ENCODE measurements at places on chromosomes 1 and 21.

DNA sequence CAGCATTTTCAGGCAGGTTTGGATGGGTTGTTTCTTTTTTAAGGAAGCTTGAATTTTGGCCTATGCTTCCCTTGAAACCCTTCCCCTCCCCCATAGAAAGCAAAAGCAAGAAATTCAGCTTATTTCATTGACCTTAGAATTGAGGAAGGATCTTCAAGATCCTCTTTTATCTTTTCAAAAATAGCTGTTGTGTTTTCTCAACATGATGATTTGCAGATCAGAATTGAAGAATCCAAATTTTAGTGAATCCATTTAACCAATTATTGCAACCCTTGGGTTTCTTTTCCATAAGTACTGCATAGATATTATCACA lies 73.7 kb downstream of the LRRC8C start:
- no peak for DNase-seq

- no peak for DNase-seq
Observed at GRCh38 chr21:16912075-16912474, 600.8 kb upstream of the CXADR start.

DNA sequence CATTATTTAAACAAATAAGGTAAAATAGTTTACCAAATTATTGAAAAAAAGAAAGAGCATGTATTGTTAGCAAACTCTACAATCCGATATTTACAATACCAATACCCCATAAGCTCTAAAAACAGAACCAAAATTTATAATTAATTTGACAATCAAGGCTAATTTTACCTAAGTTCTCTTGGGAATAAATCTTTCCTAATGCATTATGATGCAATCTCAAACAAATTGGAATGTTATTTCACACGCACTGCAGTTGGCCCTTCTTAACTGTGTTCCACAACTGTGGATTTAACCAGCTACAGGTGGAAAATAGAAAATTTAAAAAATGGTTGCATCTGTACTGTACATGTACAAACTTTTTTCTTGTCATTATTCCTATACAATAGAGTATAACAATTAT lies 300.1 kb downstream of the BRINP3 start:
- DNase-seq: no peak

- DNase-seq: no peak
Observed at GRCh38 chr1:244758708-244759107, 76.8 kb upstream of the COX20 start.

- no peak for DNase-seq
Observed at GRCh38 chr1:206814716-206815341, 42.5 kb upstream of the IL10 start.

- no peak for DNase-seq
Observed at GRCh38 chr21:43740497-43741156, 21.7 kb downstream of the PDXK start.

GRCh38 chr1:55623311-55623710 lies 408.1 kb upstream of the USP24 start:
- DNase-seq: no peak

DNA sequence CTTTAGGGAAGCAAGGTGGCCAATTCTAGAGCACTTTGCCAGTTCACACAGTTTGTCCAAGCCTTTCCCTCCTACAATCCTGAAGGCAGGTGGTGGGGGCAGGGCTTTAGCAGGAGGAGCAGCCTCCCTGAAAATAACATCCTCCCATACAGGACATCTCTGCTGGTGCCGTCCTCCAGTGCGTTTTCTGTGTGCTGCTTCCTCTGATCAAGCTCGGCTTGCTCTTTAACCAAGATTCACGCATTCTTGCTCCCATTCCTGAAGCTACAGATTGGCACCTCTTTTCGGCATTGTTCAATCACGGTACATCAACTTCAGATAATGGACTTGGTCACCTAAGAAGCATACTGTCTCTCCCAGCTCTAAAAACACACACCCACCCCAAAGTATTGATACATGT lies 7.5 kb upstream of the DPT start:
- DNase-seq: no peak

GRCh38 chr1:245683676-245684075 lies 528.9 kb downstream of the KIF26B start:
- DNase-seq: no peak

DNA sequence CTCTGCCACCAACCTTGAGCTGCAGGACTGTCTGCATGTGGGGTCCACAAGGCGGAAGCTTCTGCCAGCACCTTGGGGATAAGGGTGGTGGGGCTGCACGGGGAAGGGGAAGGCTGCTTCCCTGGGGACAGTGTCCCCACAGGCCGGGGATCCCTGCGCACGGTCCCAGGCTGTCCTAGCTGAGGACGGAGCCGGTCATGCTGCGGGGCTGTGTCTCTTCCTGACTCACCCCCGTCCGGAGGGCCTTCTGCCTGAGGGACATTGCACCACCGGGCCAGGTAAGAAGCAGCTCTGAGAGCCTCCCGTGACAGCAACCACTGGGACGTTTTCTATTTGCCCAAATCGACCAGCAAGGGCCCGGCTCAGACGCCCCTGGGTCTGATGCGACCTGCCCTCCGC lies 29.9 kb downstream of the KRTAP10-1 start:
- DNase-seq: no peak

GRCh38 chr1:16158025-16158424 lies 2.2 kb upstream of the EPHA2 start:
- no peak for DNase-seq

- DNase-seq: no peak
Observed at GRCh38 chr1:109134423-109134822, 20.5 kb downstream of the ELAPOR1 start.

- DNase-seq: no peak
Observed at GRCh38 chr1:226943927-226944326, 3.8 kb downstream of the COQ8A start.

DNA sequence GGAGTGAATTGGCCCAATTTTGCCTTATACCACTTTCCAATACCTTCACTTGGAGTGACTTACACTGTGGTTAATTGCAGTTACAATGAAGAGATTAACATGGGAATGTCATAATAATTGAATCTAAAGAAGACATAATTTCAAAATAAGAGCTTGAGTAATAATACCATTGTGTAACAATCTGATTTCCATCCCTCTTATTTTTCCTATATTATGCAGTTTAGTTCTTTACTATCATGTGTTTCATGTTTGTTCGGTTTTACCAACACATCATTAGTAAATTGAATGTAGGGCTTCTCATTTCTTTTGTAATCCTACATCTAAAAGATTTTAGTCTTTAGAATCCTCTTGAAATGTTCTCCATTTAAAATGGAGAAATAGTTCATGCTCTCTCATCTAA lies 19.2 kb upstream of the XPR1 start:
- no peak for DNase-seq

DNA sequence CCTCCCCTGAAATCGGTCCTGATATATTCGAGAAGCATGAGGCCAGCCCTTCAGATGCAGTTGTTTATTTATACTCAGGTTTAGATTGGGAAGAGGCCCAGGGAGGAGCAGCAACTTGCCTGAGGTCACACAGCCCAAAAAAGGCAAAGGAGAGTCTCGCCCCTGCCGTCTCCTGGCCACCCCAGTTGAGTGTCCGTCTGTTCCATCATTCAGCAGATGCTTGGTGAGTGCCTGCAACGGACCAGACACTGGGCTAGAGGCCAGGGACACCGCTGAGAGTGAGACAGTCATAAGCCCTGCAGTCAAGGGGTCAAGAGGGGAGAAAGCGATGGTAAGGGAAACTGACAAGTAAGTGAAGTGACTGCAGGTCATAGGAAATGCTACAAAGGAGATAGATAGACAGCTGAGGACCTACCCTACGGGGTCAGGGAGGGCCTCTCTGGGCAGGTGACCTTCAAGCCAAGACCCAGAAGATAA lies 15.4 kb upstream of the SELENON start:
- no peak for DNase-seq

DNA sequence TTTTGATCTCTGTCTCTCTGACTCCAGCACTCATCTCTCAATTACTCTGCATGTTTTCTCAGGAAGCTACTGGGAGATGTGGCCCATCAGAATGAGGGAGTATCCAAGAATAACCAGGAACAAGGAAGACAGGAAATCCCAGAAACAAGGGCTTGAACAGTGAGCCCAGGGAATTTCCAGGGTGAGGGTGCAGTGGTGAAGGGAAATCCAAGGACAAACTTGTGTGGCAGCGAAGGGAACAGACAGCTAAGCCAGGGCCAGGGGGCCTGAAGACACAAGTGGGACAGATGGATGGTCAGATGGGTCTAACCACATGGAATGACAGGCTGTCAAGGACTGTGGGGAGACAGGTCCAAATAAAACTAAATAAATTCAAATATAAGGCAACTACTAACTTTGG lies 121.8 kb upstream of the ERRFI1 start:
- DNase-seq: no peak

DNA sequence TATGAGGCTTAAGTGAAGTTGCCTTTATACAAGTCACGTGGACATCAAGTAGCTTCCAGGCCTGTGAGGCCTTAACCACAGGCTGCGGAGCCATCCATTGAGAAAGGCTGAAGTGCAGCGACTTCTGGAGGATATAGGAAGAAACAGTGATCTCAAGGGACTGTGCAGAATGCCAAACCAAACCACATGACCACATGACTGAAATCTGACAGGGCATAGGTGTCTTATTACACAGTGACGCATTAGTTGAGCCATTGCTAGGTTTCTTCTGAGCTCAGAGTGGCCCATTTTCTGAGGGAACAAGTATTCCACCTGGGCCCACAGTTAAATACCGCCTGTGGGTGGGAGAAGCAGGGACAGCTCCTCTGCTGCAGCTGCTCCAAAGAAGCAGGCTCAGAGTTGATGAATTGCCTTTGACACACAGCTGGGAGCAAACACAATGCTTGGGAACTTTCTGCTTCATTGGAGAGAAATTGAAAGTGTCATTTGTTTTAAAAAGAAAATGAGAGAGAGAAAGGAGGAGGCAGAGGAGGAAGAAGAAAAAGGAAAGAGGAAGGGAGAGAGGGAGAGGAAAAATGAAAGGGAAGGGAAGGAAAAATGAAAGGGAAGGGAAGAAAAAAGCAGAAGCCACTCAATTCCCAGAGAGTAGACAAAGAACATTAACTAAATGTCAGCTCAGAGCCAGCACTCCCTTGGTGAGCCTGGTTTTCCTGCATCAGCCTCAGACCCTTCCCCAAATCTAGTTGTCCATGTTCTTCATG lies 94.4 kb downstream of the COLGALT2 start:
- no peak for DNase-seq

- DNase-seq: no peak
Observed at GRCh38 chr1:15515022-15515663, 8.9 kb downstream of the CASP9 start.

DNA sequence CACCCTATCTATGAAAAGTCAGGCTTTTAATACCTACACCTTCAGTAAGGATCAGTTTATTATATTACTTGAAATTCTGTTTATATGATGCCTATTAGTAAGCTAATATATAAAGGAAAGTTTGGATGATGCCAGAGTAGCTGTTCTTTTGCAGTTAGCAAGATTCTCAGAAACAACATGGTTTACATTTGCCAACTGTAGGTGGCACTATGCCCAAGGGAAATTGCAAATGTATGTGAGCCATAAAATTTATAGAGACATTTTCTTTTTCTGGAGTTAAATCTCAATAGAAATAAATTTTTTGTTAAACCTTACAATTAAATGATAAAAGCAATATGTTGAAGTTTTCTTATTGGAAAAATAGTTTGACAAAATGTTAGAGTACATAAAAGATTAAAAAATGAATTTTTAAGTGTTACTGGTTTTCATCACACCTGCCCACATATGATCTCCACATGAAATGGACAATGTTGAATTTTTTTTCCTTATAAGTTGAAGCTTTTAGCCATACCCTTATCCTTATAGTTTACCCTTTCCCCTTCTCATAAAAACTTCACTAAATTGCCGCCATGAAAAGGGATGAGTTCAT lies 32.1 kb upstream of the EPHX4 start:
- peak; percentile 26 for DNase-seq

GRCh38 chr1:11175461-11175860 lies 13.7 kb upstream of the ANGPTL7 start:
- no peak for DNase-seq

GRCh38 chr1:32232558-32233304 lies 10.5 kb downstream of the EIF3I start:
- DNase-seq: no peak

DNA sequence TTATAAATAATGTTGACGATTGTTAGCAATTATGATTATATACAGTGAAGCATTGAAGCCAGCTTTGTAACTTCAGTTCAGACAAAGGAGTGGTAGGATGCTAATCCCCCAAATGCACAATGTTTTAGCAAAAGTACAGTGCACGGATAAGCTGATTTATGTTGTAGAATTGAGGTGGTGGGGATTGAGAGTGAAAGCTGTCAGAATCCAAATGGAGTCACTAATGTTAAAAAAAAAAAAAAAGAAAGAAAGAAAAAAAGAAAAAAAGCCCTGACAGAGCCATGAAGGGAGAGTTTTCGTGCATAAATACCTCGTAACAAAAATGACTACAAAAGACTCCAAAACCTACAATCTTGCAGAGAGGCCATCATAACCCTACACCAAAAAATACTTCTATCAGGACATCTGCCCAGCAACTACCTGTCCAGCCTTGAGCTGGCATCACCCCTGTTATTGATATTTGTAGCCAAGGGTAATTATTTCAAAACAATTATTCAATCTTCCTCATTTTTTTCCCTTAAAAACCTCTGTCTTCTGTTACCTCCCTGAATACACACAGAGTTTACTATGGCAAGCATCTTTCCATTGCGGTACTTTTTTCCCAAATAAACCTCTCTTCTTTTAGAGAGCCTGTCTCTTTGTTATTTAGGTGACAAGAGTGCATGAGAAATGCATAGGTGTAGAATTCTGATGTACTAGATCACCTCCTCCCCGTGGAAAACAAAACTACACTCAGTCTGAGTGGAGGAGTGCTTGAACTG lies 2.5 kb upstream of the TRIM67 start:
- DNase-seq: no peak

GRCh38 chr1:226466296-226466695 lies 58.4 kb upstream of the PARP1 start:
- no peak for DNase-seq

- DNase-seq: no peak
Observed at GRCh38 chr1:220149742-220150141, 55.8 kb downstream of the IARS2 start.

DNA sequence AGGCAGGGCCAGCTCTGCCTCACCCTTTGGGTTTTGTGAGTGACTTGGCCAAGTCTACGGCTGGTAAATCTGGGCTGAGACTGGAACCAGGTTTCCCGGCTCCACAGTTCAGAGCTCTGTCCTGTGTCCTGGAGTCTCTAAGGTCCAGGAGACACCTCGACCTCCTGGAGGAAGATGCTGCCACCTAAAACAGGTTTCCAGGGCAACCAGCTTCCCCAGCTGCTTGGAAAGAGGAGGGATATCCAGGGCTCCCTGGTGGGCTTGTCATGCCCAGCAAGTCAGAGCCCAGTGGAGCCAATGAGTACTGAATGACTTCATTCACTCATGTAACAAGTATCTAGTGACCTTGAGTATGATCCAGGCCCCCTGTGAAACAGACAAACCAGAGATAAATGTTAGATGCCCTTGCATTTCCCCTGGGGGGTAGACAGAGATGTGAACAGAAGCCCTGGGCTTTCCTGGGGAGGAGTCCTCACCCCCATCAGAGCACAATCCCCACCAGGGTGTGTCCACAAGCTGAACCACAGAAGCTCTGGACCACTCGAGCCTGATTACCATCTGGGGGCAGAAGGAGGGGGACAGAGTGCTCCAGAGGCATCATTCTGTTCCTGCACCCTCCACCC lies 181.2 kb upstream of the RAB4A start:
- DNase-seq: no peak

GRCh38 chr1:45802343-45803298 lies 791 bp upstream of the MAST2 start:
- DNase-seq: no peak

GRCh38 chr21:38072489-38072888 lies 156.2 kb upstream of the KCNJ6 start:
- DNase-seq: no peak

Measured in stimulated activated naive CD4-positive, alpha-beta T cell (primary cell).